LNCaP clone FGC (cell line): ENCODE measurements at places on chromosomes 6 and 20.

- DNase-seq = no peak
Measured at GRCh38 chr20:57648878-57649616, 28.8 kb upstream of the ZBP1 start.

DNA sequence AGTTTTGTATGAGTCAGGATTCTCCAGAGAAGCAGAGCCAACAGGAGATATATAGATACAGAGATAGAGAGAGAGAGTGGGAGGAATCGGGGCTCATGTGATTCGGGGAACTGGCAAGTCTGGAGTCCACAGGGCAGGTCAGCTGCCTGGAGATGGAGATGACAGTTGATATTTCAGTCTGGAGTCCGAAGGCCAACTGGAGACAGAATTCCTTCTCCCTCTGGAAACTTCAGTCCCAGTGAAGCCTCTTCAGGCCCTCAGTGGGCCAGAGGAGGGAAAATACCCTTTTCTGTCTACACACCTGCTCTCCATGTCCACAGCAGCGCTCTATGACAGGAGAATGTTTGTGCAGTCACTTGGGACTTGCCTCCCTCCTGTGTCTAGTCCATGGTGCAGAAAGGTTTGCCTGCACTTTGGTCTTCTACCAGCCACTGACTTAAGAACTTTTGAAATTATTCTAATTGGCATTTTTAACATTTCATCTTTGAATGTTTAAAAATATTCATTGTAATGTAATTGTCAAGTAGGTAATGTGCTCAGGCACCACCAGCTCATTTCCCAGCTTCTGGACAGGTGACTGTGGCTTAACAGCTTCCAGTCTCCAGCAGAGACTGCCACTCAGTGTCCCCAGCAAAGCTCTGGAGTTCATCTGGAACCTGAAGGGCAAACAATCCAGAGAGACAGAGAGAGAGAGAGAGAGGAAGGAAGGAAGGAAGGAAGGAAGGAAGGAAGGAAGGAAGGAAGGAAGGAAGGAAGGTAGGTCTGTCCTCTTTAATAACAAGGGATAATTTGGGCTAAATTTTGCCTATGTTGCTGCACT, 43.8 kb upstream of the AFDN start:
- DNase-seq = no peak

- DNase-seq = no peak
Measured at GRCh38 chr6:162026843-162027242, 700.7 kb downstream of the PRKN start.

DNA sequence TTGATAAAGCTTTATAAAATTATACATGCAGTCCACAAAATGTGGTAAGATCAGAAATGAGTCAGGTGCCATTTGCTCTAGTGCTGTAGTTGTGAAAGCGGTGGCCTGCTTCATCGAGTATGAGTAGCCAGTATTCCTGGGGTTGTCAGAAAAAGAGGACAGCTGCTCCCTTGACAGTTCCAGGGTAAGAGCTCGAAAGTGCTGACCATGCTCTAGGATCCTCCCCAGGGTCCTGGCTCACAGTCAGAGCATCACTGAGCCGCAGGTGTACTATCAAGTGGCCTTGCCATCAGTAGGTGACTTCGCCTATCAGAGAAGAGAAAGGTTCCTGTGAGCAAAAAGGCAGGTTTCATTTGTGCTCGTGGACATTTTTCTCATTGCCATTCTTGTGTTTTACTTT, 3.6 kb downstream of the BTBD3 start:
- DNase-seq = no peak

- DNase-seq = no peak
Measured at GRCh38 chr6:133973109-133973971, 20.3 kb downstream of the TBPL1 start.

DNA sequence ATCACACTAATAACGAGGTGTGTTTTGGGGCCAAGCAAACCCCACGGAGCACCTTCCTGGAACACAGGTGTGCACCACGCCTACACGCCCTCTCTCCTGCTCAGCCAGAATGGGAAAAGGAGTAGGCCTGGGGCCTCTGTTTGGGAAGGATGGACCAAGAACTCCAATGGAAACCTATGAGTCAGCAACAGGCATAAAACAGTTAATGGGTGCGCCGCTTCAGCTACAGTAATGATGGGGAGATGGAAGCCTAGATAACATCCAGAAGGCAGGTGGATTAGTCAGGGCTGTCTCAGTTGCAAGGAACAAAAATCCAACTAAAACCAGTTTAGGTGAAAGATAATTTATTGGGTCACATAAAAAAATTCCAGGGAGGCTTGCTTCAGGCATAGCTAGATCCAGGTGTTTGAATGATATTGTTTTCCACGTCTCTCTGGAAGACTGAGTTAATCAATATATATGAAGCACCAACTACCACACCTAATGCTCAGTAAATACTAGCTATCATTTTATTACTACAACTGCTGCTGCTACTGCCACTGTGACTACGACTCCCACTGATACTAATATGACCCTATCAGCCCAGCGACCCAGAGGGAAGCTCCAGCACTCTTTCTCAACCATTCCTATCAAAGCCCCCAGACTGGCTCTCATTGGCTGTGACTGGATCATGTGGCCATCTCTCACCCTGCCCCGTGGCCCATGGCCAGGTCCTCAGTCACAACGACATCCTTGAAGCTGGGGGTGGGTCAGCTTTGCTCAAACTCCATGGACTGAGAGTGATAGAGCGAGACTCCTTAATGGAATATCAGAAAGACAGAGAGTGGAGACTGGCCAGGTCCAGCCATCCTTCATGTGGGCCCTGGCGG, 155.2 kb upstream of the PTPN1 start:
- no peak for DNase-seq

GRCh38 chr6:20334962-20335361, 66.7 kb upstream of the E2F3 start:
- DNase-seq = no peak

- no peak for DNase-seq
Measured at GRCh38 chr6:36780442-36781177, 58.6 kb downstream of the CPNE5 start.

DNA sequence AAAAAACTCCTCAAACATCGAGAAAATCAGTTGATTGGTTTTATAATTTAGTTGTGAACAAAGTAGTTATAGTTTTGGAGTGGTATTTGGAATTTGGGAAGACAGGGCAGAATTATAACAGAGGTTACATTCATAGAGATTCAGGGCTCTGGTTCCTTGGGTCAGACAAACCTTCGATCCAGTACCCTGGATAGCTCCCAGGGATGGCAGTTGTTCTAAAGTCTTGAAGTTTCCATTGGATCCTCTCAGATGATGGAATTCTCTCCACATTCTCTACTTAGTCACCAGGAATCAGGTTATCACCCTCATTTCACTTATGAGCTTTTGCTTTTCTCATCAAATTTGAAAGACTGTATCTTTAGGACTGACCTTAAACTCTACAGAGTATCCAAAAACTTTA, 285.1 kb downstream of the CENPW start:
- DNase-seq = no peak

GRCh38 chr6:97189767-97190166, 93.2 kb downstream of the MMS22L start:
- no peak for DNase-seq

GRCh38 chr6:5950361-5950785, 56.4 kb downstream of the NRN1 start:
- DNase-seq = no peak

DNA sequence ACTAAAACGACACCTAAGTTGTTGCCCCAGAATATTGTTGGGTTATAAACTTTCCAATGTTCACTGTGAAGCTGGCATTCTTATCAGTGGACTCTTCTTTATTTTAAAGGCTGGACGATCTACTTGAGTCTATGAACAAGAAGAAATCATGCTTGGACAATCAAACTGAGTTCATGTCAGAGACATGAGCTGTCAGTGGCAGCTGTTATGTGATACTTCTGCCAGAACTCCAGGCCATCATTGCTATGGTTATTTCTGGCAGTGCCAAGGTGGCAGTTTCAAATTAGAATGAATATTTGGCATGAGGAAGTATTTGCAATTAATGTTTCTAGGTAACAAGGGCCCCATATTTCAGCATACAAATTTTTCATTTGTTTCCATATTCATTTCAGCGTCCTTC, 417.3 kb downstream of the LMBRD1 start:
- no peak for DNase-seq

GRCh38 chr6:75602246-75603105, 796 bp downstream of the SENP6 start:
- DNase-seq = no peak
